GM04504 (cell line): ENCODE measurements at places on chromosomes 2 and 18.

DNA sequence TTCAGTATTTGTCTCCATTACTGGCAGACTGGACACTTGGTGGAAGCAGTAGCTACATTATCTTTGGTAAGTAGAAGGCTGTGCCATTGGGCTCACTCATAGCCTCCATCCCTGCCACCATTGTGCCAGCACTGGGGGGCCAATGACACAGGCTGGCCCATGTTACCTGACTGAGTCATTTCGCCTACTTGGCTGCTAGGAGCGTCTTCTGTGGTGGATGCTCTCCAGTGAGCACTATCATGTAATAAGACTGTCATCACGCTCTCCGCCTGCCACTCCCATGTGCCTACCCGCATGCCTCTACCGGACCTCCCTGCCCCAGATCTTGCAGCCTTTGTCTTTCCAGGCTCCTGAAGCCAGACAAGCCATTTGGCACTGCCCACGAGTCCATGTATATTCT is 56.2 kb downstream of the LONRF2 start:
- no peak for DNase-seq

- no peak for DNase-seq
These were observed 148.6 kb upstream of the ZNF804A start for GRCh38 chr2:184449760-184450159.

DNA sequence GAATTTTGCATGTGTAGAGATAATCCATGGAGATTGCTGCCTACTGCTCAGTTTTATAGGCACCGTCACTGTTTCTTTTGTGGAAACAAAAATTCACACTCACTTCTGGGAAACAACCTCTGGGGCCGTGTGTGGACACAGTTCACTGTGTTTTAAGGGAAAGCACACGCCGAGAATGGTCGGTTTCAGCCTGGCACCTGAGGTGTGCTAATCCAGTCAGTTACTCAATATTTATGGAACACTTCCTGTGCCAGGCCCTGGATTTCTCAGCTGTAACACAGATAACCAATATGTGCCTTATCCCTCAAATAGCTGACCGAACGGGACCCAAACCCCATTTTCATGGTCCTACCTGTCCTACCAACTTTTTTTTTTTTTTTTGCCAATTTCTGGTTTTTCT is 179.6 kb downstream of the MGAT5 start:
- DNase-seq: no peak

- no peak for DNase-seq
These were observed 250.8 kb upstream of the ZEB2 start for GRCh38 chr2:144770616-144771230.
